ENCODE measurements at places on chromosomes 12 and 14.

DNA sequence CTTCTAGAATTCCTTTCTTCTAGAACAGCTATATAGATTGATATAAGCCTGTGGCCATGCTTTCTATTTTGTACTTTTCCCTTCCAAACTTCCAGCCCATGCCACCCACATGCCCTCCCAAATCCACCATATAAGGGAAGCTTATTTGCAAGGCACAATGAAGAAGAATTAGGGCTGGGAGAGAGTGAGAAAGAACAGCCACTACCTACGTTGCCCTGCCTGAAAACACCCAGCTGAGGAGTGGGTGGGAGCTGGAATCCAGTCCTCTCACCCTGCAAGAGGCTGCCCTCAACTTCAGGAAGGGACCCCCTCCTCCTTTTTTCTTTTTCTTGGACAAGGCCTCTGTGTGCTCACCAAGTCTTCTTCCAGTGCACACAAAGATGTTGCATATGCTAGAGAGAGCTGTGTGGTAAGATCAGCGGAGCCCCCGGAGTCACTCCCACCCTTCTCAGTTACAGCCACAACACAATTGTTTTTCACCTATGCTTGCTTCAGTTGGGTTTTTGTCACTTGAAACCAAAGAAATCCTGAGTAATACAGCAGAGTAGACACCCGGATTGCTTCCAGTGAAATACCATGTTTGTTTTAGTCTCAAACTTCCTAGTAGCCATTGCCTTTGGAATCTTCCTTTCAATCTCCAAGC is 38.8 kb downstream of the CDKL1 start:
- DNase-seq: no peak

GRCh38 chr14:78970677-78971076 is 800.5 kb downstream of the NRXN3 start:
- no peak for DNase-seq

GRCh38 chr12:52434760-52435530 is 774 bp upstream of the KRT75 start:
- DNase-seq: no peak

DNA sequence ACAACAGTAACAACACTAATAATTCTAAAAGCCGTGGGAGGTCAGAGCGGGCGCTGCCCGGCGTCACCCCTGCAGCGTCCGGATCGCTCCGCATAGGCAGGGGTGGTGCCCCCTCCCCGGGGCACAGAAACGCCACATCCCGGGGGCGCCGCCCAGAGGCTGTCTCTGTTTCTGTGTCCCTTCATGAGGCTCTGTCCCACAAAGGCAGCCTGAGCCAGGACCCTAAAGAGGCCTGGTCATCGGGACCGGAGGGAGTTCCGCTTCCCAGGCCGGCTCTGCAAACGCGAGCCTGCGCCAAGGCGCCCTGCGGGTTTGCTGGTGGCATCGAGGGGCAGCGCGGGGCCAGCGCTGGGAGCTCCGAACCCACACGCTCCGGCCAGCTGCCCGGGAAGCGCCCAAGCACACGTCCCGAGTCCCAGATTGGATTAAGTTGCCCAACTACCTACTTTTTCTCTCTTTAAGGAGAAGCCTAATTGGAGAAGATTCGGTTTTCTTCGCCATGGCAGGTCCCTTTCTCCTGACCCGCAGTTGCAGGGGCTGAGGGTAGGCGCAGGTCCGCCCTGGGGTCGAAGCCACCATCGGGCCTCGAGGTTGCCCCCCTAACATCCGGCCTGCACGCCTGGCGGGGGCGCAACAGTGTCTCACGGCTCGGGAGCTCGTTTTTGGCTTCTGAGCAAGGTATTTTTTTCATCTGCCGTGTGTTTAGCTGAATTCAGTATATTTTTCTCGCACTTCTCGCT is 421.7 kb downstream of the VRK1 start:
- DNase-seq: no peak

GRCh38 chr12:116547955-116548501 is 11.2 kb upstream of the MAP1LC3B2 start:
- peak; percentile 57 for DNase-seq

- no peak for DNase-seq
Observed at GRCh38 chr12:9345171-9345570, 137.0 kb upstream of the PZP start.

DNA sequence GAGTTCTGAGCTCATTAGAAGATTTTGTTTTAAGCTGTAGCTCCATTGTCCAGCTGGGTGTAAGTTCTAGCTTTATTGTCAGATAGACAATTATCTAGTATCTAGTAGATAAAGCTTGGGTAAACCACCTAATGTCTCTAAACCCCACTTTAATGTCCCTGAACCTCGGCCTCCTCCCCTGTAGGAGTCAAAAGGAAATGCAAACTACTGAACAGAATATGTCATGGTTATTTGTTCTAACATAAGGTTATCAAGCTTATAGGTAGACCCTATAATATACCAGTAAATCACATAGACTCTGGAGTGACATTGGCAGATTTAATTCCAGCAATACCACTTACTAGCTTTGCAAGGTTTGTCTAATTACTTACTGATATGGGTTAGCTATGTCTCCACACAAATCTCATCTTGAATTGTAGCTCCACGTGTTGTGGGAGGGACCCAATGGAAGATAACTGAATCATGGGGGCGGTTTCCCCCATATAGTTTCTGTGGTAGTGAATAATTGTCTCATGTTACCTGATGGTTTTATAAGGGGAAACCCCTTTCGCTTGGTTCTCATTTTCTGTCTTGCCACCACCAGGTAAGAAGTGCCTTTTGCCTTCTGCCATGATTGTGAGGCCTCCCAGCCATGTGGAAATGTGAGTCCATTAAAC is 29.4 kb downstream of the BCAT1 start:
- no peak for DNase-seq

DNA sequence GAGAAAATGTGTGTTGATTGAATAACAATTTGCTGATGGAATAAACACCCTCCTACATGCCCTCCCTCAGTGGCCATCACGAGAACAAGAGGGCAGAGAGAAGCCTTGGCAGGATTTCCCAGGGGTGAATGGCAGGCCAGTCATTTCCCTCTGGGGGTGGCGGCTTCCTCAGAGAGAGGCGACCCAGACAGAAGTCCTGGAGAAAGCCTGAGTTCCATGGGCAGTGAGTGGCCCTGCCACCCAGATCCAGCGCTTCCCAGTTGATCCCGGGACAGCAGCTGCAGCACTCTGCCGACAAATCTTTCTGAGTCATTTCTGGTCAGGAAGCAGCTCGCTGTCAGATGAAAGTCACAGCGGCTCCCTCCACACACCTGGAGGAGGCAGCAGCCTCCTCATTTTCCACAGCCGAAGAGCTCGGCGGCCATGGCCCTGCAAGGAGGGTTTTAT is 123.0 kb downstream of the SCARB1 start:
- DNase-seq: no peak

DNA sequence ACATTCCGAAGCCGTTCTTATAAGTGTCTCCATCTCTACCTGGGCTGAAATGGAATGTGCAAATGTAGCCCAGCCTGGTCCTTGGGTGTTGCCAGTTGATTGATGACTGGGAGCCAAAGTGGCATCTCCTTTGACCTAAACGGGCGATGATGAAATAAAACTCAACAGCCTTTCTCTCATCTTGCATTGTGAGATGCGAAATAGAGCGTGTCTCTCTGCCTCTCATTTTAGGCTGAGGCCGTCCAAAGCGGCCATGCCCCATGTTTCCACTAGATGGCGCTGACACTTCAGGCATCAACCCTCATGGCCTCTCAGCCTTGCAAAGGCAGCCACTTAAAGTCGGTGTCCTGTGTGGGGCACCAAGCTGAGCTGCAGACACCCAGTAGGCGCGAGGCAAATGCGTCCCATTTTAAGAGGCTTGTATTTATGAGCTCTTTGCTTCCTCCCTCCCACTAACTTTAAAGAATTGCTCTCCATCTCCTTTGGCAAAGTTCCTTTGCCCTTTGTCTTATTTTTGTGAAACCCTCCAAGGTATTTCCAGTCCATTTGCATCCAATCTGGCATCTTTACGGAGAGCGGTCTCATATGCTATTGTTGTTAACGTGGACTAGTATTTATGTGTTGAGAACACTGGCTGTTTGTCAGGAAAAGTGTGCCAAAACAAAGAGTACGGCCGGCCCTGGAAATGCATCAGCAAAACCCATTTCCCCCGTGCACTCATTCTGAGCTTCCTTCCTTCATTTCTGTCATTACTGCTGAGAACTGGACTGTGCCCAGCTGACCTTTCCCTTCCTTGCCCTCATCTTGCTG is 25.0 kb downstream of the GPRC5A start:
- DNase-seq: peak; percentile 85

GRCh38 chr14:96795109-96795828 is 1.9 kb upstream of the VRK1 start:
- no peak for DNase-seq

DNA sequence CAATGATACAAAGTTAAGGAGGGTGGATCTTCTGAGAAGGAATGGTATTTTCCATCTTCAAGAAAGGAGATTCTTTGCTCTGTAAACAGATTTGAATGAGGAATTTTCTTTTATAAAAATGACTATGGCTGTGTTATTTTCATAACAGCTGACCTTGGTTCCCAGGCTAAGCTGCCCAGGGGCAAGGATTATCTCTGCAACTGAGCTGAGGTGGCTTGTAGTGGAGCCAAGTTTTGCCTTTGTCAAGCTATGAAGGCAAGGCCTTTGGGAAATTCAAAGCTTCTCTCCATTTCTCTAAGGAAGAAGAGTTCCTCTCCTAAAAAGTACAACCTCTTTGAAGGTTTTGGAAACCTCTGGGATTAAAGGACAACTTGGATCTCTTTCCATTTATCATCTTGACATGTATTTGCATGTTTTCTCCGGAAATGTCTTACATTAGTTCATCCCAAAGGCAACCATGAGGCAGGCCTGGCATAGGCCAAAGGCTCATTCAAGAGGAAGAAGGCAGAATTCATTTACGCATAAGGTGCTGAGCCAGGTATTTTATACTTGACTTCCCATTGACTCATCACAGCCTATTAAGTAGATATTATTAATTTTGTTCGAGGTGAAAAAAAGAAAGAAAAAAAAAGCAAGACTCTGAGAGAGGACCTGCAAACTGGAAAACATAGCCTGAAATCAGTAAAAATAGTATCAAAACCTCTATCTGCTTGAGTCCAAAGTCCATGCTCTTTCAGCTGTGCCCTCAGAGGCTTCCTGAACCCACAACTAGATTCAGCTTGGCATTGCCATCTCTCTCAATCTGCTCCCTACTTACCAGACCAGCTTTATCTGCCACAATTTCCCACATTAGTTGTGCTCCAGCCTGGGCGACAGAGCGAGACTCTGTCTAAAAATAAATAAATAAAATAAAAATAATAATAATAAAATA is 24.0 kb upstream of the CKAP4 start:
- DNase-seq: no peak

DNA sequence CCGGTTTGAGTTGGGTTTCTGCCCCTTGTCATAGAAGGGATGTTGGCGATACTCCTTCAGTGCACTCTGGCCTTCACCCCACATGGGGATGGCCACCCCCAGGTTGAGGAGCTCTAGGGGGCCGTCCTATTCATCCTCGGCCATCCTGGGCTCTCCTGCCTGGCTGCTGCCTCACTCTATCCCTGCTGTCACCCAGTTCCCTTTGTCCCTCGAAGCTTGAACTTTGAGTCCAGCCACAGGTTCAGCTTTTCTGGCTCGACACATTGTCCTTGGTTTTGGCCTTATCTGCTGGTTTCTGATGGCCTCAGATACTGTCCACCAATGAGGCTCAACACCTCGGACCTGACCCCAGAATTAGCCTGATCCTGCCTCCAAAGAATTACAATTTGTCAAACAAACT is 58.6 kb downstream of the C14orf132 start:
- DNase-seq: no peak
